ENCODE measurements at places on chromosomes 4 and X.
A peak's percentile ranks its signal among the peaks of the same experiment; 100 is the strongest.

DNA sequence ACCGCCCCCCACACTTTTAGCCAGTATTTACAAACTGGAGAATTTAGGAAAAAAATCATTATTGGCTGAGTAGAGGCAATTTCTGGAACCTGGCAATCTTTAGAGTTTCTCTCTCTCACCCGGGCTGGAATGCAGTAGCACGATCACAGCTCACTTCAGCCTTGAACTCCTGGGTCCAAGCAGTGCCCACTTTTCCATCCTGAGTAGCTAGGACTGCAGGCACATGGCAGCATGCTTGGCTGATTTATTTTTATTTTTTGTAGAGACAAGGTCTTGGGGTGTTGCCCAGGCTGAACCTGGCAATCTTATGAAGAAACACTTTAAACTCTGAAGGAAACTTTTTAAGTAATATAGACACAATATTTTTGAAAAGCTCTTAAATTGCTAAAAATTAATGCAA is 120.1 kb downstream of the AFF1 start:
- DNase-seq = no peak

DNA sequence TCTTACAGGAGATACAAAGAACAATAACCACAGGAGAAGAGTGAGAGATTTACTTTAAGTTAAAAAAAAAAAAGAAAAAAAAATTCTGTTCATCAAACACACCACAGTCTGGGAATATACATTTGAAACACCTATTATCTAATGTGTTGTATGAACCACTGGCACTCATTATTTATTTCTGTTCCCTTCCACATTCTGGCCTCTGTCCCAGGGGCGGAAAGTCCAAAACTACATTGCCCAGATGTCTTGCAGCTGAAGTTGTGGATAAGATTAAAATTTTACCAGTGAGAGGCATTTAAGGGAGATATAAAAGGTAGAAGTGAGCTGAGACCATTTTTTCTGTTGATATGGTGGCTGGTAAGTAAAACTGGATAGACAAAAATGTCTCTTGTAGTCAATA is 56.2 kb downstream of the SCLT1 start:
- DNase-seq = no peak

GRCh38 chr4:135207531-135207930 is 1005.9 kb upstream of the PABPC4L start:
- DNase-seq = no peak

DNA sequence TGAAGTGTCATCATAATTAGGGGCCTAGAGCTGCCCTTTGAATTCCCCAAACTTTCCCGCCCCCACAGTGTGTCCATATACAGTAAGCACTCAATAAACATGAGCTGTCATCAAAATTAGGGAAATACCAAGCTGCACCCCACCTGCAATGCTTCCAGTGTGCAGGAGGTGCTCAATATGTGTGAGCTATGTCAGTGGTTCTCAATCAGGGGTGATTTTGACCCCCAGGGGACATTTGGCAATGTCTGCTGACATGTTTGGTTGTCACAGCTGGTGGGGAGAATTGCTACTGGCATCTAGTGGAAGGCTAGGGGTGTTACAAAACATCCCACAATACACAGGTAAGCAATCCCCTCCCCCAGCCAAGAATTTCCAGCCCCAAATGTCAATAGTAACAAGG is 748 bp downstream of the CFP start:
- DNase-seq = no peak

GRCh38 chr4:94477227-94477626 is 25.5 kb downstream of the PDLIM5 start:
- no peak for DNase-seq

DNA sequence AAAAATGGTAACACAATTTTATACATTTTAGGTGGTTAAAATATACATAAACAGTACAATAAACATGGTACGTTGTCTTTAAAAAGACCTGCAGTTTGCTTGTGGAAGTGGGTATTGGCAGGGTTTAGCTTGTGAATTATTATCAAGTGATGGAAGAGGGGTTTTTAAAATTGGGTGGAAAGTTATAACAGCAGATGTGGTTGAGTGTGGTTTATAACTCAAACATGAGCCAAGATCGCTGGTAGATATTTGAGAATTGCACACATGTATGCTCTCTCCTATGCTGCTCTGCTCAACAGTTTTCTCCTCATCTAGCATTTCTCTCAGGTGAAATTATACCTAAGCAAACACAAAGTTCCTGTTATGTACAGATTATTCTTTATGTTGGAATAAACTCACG is 14.0 kb downstream of the EPGN start:
- no peak for DNase-seq

DNA sequence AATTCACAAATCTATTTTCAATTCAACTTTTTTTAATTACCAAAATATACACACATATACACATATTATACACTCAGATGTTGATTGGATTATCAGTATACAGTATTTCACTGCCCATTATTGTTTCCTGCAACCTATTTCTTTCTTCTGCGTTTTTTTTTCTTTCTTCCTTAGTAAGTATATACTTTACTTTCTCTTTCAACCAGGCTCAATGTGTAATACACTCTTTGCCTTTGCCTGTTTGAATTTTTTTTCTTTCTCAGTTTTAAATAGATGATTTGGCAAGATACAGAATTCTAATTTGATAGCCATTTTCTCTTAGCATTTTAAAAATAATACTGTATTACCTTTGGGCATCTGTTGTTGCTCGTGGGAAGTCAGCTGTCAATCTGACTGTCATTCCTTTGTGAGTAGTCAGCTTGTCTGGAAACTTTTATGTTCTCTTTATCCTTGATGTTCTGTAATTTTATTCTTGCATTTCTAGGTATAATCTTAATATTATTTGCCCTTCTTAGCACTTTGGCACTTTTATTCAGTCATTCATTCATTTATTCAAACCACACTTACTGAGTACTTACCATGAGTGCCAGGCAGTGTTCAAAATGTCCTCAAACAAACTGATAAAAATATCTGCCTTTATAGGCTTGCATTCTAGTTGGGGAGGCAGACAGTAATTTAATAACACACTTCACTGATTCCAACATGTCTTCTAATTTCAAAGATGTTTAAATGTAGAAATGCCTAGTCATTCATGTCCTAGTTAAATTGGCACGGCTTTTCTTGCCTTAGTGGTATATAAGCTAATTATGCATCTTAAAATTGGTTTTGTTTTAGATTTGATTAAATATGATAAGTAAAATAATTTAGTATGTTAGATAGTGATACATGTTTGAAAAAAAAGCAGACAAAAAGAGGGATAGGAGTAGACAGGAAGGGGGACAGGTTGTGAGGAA is 3.7 kb downstream of the USP38 start:
- no peak for DNase-seq

DNA sequence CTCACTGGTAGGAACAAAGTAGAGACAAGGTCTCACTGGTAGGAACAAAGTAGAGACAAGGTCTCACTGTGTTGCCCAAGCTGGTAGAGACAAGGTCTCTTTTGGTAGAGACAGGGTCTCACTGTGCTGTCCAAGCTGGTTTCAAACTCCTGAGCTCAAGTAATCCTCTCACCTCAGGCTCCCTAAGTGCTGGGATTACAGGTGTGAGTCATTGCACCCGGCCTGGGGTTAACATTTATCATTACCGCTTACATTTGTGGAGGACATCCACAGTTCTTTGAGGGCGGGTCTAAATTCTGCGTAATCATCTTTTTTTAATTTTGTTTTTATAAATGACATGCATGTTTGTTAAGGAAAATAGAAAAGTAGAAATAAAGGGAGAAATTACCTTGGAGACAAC is 12.0 kb downstream of the RAB33B start:
- DNase-seq = no peak

GRCh38 chrX:34809096-34809495 is 133.5 kb upstream of the FAM47B start:
- no peak for DNase-seq

DNA sequence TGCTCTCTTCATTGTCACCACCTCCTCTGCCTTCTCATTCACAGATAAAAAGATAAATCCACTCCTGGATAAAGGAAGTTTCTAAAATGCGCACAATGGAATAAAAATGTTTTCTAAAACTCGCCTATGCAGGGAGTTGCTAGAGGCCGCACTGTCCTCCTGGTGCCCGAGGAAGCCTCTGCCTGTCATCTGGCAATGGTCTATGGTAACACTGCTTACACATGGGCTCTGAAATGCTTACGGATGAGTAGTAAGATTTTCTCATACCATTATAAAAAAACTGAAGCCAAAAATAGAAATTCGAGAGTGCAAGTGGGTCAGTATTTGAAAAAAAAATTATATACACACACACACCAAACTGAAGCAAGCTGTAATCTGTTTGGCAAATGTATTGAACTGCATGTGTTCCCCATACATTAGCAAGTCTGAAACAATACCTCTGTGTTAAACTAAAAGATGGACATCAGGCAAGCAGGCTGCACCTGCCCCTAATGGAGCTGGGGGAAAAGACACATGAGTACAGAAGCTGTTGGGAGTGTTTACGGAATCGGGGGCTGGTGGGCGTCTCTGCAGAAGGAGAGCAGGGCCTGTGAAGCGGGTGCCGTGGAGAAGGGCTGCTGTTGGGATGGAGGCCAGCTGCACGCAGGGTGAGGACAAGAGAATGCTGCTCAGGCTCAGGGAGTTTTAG is 103.3 kb upstream of the FAT1 start:
- DNase-seq = no peak

- DNase-seq = no peak
Observed at GRCh38 chr4:151218343-151218742, 58.6 kb upstream of the PRSS48 start.

- DNase-seq = no peak
Observed at GRCh38 chrX:50707955-50708699, 105.9 kb downstream of the SHROOM4 start.

- peak; percentile 85 for DNase-seq
Observed at GRCh38 chrX:119468551-119469312, 488 bp downstream of the SLC25A5 start.

DNA sequence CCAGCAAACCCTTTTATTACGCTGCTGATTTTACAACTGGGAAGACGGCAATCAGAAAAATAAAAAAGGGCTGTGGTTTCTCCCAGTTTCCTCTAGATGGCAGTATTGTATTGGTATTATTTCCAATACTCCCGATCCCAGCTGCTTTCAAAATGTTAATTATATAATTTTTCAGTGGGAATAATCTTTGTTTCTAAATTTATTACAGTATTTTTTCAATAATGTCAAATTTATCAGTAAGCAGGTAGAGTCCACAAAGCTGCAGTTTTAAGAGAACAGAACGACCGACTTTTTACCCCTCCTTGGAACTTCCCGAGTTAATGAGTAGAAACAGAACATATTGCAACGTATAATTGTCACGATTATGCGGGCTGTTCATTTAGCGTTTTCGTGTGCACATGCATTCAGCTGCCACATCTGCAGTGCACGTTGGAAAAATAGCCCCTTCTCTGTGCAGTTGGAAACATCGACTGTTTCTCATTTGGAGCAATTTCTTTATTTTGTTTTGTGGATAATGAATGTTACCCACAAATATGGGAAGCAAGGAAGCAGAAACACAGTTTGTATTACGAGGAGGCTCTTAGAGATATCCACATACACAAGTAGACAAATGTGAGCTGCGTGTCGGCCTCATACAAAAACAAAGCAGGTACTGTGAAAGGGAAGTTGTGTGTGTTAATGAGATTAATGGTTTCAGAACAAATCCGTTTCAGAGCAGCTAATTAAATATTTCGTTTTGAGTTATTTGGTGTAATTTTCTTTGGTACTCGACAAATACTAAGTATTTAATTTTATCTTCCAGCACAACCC is 188.0 kb downstream of the STIM2 start:
- peak; percentile 22 for DNase-seq

DNA sequence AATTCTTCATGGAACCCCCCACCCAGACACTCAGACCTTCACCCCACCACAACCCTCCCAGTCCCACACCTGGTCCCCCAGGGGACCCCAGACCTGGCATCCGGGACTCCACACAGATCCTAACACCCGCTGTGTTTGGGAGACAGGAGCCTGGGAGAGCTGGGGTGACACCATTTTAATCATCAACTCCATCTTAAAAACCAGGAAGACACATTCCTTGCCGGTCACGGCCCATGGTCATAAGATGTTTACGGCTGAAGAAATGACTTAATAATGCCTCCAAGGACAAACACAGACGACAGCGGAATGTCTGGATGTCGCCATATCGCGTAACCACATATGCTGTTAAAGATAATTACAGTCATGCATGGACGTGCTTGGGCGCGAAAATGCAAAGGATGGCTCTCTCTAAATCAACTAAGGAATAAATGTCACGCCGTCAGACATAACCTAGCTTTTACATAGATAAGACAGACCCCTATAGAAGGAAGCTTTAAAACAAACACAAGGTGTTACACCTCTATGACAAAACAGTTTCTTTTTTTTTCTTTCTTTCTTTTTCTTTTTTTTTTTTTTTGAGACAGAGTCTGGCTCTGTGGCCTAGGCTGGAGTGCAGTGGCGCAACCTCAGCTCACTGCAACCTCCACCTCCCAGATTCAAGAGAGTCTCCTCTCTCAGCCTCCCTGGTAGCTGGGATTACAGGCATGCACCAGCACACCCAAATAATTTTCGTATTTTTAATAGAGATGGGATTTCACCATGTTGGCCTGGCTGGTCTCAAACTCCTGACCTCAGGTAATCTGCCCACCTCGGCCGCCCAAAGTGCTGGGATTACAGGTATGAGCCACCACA is 2.1 kb upstream of the DHRSX start:
- no peak for DNase-seq

DNA sequence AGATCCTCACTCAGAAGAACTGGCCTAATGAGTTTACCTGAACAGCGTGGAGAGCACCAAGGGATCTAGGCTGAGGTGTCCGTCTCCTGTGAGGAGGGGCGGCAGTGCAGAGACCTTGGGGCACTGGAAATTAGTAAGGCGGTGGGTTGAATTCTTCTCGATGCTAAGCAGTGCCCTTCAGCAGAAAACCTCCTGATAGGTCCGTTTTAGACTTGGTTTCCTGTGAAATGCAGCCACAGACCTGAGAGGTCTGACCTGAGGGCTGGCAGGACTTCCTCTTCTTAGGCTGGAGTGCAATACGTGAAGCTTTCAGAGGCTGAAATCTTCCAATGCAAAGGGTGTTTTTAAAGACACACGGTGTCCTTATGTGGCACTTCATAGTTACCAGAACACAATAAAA is at the start of gene CLNK:
TSS of gene CLNK (minus strand) at position 138 of the 400 bp plus-strand sequence. CDS start 16,899 bp downstream, outside the sequence.
- DNase-seq = no peak

DNA sequence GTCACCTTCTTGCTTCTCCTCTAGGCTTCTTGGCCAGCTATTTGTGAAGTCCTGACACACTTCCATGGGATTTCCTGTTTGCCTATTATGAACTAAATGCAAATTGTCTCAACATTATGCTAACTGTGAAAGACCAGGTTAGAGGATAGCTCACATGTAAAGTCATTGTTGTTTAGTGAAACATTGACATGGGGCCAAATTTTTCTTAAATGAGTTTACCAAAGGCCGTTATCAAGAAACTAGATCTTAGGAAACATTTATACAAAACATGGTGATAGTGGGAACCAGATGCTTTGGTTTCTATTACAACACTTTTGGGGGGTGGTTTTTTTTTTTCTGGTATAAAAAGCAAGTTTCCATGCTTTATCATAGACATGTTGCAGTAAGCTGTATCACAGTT is 466.8 kb upstream of the FAM241A start:
- no peak for DNase-seq

DNA sequence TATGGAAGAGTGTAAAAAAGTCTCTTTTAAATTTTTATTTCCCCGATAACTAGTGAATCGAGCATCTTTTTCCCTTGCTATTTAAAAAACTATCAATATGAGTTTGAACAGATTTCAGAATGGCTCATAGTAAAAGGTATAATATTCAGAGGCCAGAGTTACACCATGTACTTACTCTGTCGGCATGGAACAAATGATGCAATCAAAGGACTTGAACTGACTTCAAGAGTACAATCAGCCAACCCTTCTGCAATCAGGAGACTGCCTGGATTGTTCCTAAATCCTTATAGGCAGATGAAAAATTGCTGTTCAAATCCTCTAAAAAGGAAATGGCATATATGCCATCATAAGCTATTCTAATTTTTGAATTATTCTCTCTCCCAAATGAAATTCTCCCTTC is 273.3 kb downstream of the SH2D1A start:
- DNase-seq = no peak

Measured in NCI-H1930 (cell line).